Activated T-cell treated with anti-CD3 and anti-CD28 coated beads for 4 hours (primary cell): ENCODE measurements at places on chromosomes 13 and 19.

DNA sequence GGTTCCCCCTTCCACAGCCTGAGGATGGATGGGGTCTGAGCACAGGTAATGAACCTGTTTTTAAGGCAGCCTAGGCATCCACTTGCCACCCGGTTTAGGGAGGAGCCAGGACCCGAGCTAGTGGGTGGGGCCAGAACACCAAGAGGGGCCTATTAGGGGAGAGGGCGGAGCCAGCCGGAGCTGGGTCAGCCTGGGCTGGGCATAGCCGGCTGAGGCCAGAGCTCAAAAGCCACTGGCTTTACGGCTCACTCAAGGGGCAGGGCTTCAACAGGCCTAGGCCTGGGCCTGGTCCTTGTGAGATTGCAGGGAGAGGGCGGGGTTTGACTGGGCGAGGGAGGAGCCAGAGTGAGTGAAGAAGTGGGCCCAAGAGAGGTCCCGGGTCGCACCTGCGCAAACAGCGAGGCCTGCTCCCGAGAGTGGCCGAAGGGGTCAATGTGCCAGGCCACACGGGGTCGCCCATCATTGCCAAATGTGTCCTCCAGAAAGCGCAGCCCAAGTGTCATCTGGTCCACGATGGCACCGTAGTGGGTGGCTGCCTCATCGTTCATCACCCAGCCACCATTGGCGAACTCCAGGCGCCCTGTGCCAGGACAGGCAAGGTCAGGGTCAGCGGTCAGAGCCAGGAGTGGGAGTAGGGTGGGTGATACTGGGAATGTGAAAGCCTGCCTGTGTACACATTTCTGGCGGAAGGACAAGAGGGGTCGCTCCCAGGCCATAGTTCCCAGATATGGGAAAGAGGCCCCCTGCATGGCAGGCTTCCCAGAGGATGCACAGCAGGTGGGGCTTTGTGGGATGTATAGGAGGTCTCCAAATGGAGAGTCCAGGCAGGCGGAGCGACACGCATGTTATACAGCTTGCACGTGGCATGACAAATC, 1.9 kb downstream of the MAN2B1 start:
- no peak for DNase-seq

DNA sequence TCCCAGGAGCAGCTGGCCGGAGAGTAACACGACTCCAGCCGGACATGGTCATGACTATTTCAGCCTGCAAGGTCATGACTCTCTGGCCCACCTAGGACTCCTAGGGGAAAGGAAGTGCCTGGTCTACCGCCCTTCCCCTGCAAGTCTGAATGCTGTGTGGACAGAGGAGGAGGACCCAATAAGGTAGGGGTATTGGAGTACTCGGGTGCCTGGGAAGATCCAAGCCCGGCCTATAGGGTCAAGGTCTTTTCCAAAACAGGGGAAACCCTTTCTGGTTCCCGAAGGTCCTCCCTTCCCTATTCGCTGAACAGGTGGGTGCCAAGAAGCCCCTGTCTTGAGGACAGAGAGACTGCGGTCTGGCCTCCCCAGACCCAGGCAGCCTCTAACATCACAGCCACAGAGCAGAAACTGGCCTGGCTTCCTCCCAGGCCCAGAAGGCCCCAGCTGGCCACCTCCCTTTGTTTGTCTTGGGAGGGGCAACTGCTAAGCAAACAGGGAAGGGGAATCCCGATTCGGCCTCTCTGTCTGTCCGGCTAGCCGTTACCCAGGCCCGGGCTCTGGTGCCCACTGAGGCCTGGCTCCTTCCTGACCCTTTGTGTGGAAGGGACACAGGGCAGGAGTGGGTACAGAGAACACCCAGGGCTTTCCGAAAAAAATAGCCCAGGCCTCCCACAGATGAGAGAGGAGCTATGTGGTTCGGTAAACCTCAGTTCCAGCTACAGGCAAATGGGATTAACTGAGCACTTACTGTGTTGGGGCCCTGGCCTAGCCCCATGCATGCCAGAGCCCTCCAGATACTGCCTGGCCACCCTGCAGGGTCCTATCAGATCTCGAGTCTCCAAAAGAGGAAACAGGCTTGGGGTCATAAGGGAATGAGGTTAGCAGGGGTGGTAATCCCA, 5.2 kb upstream of the GRAMD1A start:
- DNase-seq: no peak

DNA sequence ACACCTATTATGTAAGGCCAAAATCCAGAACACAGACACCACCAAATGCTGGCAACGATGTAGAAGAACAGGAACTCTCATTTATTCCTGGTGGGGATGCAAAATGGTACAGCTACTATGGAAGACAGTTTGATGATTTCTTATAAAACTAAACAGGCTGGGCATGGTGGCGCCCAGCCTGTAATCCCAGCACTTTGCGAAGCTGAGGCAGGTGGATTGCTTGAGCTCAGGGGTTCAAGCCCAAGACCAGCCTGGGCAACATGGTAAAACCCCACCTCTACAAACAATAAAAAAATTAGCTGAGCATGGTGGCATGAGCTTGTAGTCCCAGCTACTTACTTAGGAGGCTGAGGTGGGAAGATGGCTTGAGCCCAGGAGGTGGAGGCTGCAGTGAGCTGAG, 98.3 kb downstream of the TUBA3C start:
- no peak for DNase-seq

DNA sequence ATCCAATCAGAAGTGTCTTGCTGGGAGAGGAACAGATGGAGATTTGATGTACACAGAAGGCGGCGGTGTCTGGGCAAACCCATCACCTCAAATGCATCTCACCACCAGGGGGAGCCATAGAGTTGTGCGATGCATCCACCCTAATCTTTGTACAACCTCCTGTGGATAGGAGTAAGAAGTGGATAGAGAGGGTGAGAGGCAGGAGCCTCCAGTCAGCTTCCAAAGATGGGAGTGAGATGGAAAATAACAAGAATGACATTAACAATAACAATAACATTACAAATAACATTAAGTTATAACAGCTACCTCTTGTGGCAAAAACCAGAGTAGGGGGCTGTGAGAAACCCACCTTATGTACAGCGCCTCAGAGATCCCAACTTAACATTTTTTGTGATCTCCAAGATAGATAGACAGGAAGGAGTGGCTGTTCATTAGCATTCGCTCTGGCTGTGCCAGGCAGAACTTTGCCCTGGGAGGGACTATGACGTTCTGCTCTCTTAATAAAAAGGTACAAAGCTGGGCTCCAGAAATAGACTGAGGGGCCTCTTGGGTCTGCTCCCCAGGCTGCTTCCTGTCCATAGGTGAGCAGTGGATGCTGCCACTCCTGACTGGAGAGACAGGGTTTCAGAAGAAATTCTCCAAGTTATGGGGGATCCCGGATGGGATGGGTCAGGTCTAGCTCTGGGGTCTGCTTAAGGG, 5.2 kb upstream of the CEACAM18 start:
- DNase-seq: peak; percentile 96

- peak; percentile 47 for DNase-seq
These were observed 59.7 kb downstream of the SPATA13 start for GRCh38 chr13:24220086-24220703.

- no peak for DNase-seq
These were observed 842.7 kb upstream of the SLC10A2 start for GRCh38 chr13:103908911-103909310.

- no peak for DNase-seq
These were observed 14.3 kb downstream of the CRX start for GRCh38 chr19:47836038-47836437.

DNA sequence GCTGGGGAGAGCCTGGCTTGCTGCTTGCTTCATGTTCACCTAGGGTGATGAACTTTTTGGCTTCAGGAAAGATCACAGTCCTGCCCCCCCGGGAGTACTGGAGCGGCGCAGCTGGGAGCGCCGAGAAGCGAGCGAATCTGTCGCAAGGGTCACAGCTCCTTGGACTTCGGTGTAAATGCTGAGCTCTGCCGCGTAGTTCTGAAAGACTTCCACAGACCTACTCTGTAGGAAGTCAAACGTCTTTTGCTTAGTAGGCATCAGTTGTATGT, 2.7 kb downstream of the ING1 start:
- DNase-seq: no peak

DNA sequence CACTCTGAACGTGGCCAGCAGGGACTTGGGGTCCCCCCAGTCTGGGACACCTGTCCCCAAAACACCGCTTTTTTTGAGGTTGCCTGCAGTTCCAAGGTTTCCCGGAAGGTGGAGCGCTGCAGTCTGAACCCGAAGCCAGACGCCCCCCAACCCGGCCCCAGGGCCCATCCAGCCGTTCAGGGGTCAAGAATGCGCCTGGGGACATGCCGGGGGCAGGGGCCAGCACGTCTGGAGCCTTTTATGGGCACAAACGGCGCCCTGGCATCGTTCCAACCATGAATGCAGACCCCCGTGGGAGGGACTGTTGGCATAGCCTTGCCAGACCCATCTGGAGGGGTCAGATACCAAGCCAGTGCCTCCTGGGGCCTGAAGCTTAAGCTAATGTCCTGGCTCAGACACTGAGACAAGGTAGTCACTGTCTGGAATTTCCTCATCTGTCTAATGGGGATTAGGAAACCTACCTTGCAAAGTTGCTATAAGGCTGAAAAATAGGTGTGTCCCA, 6.9 kb downstream of the S1PR5 start:
- peak; percentile 53 for DNase-seq

GRCh38 chr13:101942038-101942437, 459.8 kb downstream of the FGF14 start:
- DNase-seq: no peak

- no peak for DNase-seq
These were observed 10.0 kb downstream of the CHAMP1 start for GRCh38 chr13:114324334-114324733.

- DNase-seq: no peak
These were observed 5.3 kb upstream of the NECTIN2 start for GRCh38 chr19:44840811-44841210.

DNA sequence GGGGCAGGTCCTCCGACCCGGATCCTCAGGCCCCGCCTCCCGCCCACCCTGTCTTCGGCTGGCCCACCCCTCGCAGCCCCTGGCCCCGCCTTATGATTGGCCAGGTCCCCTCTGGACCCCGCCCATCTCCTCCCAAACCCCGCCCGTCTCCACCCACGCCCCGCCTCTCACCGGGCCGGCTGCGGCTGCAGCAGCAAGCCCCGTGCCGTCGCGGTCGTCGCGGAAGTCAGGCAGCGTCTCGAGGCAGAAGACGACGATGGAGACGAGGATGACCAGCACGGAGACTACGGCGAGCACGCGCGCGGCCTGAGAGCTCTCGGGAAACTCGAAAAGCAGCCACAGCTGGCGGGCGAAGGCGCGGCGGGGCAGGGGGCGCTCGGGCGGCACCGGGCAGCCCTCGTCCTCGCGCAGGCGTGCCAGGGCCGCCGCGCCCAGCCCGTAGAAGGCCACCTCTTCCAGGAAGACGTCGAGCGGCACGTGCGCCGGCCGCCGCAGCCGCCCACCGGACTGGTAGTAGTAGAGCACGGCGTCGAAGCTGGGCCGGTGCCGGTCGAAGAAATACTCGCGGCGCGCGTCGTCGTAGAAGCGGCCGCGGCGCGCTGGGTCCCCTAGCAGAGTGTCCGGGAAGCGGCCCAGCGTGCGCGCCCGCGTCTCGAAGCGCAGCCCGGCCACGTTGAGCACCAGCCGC, 495 bp downstream of the KCNA7 start:
- peak; percentile 41 for DNase-seq

DNA sequence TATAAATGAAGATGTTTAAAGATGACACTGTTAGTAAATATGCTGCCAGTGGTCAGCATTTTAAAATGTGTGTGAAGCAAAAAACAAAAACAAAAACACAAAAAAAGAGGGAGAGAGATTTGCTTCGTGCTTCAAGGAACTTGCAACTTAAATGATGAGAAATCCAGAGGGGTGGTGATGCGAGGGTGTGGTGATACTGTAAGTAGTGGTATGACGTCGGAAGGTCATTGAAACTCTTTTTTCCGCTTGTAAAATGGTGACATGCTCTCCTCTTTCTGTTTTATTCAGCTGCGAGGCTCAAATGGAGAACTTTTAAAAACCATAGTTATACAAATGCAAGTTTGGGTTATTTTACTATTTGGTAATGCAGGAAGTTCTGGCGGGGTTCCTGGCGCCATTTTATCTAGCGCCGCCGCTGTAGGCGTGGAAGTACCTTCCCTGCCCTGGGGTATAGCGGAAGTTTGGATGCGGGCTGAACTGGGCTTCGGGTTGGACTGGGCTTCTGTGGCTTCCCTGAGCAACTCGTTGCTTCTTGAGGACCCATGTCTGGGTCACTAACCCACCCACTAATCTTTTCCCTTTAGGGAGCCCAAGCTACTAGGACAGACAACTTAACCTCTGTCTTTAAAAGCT, 34.8 kb downstream of the DGKH start:
- DNase-seq: no peak

DNA sequence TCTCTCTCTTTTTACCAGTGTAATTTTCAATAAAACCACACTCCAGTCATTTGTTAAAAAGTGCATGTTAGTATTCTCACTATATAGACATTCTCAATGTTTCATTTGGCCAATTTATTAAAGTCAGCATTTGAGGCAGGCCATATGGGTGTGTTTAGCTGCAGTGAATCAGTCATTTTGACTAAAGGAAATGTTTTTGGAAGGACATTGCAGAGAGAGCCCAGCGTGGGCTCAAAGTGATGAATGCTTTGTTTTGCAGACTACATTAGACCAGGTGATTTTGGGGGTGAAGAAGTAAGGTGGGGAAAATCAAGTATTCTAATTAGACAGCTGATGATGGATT, 116.7 kb downstream of the POSTN start:
- no peak for DNase-seq

GRCh38 chr13:71524245-71524612, 342.8 kb downstream of the DACH1 start:
- no peak for DNase-seq

GRCh38 chr13:108322206-108322824, 52.8 kb downstream of the TNFSF13B start:
- DNase-seq: no peak

- DNase-seq: no peak
These were observed 45.2 kb upstream of the GPI start for GRCh38 chr19:34319785-34320184.

DNA sequence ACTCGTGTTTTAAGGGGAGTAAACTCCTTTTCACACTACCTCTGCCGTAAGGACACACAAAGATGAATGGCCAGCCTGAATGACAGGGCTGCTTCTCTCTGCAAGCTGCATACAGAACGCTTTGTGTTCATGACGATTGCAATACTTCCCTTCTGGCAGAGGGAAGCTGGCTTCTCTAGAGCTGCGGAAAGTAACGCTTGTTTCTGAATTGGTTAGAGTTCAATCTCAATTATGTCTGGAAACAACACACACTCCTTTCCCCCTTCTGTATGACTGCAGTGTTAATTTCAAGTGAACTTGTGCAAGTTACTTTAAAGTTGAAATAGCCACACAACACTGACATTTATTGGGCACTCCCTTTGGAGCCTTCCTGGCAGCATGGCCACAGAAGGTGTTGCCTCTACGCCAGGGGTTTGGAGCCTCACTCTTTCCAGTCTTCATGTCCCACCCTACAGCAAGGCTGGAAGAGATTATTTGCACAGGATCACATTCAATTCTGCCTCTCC, 242.6 kb downstream of the NDFIP2 start:
- DNase-seq: no peak

GRCh38 chr19:4360641-4361151, 17.3 kb downstream of the MPND start:
- no peak for DNase-seq

GRCh38 chr19:49114630-49115363, 627 bp downstream of the LIN7B start:
- DNase-seq: peak; percentile 52

- DNase-seq: no peak
These were observed 13.8 kb upstream of the NPAS1 start for GRCh38 chr19:47005873-47006272.
